CD4-positive, alpha-beta T cell (primary cell): ENCODE measurements at places on chromosomes 16 and 17.
A peak's percentile ranks its signal among the peaks of the same experiment; 100 is the strongest.

DNA sequence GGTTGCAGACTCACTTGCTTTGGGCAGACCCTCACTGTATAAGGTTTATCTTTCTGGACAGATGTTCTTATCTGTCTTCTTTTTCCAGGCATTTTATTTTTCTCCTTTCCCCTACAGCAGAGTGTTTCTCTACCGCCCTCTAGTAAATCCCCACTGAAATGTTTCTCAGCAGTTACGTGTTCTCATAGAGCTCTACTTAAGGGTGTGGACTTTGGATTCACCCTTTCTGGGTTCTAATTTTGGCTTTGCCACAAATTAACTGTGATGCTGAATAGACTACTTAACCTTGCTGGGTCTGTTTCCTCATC, 2.0 kb downstream of the ADAT1 start:
- DNase-seq, result peak; percentile 42

DNA sequence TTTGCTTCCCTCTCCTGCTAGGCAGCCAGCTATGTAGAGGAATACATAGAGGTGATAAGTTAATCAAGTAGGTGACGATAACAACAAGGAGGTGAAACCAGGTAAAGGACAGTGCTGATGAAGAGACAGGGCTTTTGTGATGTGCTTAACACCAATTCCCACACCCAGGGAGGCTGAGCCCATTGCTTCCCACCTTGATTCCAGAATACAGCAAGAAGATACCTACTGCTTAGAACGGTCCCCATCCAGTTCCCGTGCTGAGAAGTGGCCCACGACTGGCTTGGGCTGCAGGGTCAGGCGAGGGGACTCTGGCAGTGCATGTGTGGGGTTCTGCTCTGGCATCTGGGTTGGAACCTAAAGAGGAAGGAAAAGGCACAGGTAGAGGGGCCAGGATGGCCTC, 16.1 kb upstream of the GFAP start:
- no peak for DNase-seq

- DNase-seq, result no peak
These were observed 12.6 kb downstream of the ZBTB4 start for GRCh38 chr17:7466639-7467341.

GRCh38 chr17:48624544-48625494, 1.3 kb downstream of the HOXB9 start:
- no peak for DNase-seq

- DNase-seq, result peak; percentile 13
These were observed 24.8 kb upstream of the MRPS23 start for GRCh38 chr17:57874434-57875289.

- DNase-seq, result no peak
These were observed 75.9 kb upstream of the ZNF750 start for GRCh38 chr17:82915757-82916027.

GRCh38 chr17:31674717-31675349, 184.2 kb downstream of the COPRS start:
- DNase-seq, result no peak

GRCh38 chr17:28641579-28641978, 3.4 kb downstream of the BLTP2 start:
- DNase-seq, result no peak

- no peak for DNase-seq
These were observed 1.1 kb downstream of the NDEL1 start for GRCh38 chr17:8436844-8437171.

DNA sequence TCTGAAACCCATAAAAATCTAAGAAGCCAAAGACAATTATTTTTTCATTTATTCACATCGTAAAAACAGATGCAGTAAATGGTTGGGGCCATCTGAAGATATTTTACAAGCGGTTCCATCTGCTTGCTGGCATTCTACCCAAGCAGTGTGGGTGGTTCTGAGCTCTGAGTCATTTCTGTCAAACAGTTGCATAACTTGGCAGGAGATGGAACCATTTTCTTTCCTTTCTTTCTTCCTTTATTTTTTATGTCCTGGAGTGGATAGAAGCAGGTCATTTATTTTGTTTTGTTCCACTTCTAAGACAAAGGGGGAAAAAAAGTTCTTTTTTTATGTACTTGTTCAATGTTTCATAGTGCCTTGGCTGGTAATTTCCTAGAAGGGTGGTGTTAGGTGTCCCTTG, 1151.9 kb upstream of the GOT2 start:
- no peak for DNase-seq

DNA sequence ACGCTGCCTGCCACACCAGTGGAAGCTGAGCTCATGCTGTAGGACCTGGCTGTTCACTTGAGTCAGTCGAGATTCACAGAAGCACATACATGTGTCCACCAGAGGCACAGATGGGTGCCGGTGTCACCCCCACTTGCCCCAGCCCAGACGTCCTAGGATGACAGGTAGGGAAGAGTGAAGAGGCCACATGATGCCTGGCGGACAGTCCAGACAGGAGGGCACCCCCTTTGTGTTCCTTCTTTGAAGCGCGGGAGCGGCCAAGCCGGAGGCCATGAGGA, 8.8 kb downstream of the UBE2I start:
- DNase-seq, result no peak

GRCh38 chr17:32461853-32462617, 17.7 kb downstream of the PSMD11 start:
- DNase-seq, result peak; percentile 83

- no peak for DNase-seq
These were observed 4.1 kb downstream of the HS3ST6 start for GRCh38 chr16:1914084-1914608.

DNA sequence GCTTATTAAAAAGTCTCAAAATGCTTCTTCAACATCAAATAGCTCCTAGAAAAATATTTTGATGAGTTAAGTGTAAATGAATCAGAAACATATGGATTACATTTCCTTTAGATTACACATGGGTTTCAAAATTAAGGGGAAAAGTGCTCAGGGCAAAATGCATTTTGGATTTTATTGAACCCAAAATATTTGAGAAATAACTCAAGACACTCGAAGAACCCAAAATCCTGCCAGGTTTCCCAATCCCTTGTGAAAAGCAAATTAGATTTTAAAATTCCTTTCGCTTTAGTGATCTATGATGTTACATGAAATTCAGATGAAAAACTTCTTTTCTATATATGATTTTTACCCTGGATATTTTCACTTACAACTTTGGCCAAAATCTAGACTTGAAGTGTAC, 847.4 kb upstream of the SOX9 start:
- no peak for DNase-seq

DNA sequence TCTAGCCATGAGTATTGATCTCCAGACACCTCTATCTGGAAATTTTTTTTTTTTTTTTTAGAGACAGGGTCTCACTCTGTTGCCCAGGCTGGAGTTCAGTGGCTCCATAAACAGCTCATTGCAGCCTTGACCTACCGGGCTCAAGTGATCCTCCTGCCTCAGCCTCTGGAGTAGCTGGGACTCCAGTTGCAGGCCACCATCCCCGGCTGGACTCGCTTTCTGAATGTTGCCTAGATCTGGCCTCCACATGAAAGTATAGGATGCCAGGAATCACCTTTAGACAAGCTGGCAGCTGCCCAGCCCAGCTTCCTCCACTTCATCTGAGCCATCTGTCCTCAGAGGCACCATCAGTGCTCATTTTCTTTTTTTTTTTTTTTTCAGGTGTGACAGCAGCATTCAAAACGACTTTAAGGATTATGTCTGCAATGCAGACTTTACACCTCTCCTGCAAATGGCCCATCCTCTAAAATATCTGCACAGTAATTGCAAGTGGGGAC, 6.4 kb upstream of the PRR14 start:
- no peak for DNase-seq

DNA sequence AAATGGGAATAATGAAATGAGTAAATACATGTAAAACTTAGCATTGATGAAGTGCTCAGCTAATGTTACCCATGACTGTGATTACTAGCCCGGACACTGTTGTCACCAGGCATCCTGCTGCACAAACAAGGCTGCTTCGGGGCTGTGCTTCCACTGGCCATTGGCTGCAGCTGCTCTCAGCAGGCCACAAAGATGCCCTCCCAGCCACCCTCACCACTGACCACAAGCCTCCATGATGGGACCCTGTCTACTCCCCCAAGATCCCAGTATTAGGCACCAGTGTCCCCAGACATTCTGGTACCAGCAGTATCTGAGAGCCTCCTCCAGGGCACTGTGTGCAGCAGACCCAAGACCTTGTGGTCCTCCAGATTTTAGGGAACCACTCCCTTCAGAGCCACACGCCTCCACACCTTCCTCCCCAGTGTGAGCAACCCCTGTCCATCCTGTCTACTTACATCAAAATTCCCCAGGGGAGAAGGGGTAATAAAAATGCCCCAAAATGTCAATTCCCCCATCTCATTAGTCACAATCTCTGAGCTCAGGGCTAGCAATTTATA, 19.7 kb upstream of the NUP93 start:
- DNase-seq, result no peak

DNA sequence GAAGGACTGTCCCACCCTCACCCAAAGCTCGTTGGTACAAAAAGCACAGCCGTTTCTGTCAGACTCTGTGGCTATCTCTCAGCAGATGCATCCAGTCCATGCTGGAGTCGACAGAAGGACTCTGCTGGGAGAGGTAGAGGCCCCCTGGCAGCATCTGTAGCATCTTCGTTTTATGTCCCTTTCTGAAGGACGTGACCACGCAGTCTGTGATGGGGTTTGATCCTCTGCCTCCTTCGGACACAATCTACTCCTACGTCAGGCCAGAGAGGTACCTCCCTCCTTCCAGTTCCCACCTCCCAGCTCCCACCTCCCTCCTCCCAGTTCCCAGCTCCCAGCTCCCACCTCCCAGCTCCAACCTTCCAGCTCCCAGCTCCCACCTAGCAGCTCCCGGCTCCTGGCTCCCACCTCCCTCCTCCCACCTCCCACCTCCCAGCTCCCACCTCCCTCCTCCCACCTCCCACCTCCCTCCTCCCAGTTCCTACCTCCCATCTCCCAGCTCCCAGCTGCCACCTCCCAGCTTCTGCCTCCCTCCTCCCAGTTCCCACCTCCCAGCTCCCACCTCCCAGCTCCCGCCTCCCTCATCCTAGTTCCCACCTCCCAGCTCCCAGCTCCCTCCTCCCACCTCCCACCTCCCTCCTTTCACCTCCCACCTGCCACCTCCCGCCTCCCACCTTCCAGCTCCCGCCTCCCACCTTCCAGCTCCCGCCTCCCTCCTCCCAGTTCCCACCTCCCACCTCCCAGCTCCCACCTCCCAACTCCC, 11.4 kb upstream of the MC1R start:
- no peak for DNase-seq

- DNase-seq, result peak; percentile 54
These were observed 49.3 kb downstream of the CMIP start for GRCh38 chr16:81493755-81494433.

DNA sequence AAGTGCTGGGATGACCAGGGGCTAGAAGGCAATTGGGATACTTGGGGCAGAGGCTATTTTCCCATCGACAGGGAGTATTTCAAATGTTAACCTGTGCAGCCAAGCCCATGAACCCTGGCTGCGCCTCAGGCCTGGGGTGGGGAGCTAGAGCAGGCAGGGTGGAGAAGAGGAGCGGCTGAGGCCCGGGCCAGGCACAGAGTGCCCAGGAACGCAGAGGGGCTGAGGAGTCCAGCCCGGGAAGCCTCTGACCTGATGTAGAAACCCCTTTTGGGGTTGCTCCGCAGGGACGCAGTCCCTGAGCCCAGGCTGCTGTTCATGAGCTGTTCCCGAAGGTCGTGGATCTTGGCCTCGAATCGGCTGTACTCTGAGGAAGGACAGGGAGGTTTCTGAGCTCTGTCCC, 16.8 kb upstream of the ASGR1 start:
- no peak for DNase-seq

GRCh38 chr17:19332371-19333131, 30.0 kb downstream of the B9D1 start:
- no peak for DNase-seq

GRCh38 chr16:84751947-84752346, 52.1 kb downstream of the USP10 start:
- DNase-seq, result no peak

DNA sequence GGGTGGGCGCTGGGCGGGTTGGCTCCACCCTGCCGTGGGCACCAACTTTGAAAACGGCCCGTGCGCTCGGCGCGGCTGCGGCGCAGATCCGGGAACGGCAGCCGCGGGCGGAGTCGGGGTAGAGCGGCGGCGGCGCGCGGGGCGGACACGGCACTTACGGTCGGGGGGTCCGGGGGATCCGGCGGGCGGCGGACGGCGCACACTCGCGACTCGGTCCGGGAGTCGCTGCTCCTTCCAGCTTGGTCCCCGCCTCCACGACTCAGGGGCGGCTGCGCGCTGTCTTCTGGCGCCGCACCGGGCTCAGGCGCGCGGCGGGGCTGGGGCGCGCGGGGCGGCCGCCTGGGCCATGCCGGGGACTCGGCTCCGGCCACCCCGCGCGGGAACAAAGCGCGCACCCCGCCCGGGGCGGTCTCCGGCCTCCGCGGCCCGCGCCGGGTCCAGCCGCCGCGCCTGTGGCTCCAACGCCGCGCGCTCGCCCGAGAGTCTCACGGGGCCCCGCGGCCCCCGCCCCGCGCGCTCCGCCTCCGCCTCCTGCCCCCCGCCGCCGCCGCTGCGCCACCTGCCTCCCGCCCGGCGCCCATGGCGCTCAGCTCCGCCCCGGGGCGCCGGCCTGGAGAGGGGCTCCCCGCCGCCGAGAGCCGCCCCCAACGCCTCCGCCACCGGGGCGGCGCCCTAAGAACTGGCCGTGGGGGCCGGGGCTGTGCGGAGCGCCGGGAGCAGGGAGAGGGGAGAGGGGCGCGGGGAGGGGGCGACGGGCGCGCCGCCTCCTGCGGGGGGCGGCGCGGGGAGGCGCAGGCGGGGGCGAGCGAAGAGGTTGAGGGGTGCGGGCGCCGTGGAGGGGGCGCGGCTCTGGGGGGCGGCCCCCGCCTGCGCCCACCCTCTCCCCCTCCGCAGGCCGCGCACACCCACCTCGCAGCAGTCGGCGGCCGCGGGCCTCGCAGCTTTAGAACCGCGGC, 35.9 kb downstream of the CBFA2T3 start:
- DNase-seq, result peak; percentile 31

DNA sequence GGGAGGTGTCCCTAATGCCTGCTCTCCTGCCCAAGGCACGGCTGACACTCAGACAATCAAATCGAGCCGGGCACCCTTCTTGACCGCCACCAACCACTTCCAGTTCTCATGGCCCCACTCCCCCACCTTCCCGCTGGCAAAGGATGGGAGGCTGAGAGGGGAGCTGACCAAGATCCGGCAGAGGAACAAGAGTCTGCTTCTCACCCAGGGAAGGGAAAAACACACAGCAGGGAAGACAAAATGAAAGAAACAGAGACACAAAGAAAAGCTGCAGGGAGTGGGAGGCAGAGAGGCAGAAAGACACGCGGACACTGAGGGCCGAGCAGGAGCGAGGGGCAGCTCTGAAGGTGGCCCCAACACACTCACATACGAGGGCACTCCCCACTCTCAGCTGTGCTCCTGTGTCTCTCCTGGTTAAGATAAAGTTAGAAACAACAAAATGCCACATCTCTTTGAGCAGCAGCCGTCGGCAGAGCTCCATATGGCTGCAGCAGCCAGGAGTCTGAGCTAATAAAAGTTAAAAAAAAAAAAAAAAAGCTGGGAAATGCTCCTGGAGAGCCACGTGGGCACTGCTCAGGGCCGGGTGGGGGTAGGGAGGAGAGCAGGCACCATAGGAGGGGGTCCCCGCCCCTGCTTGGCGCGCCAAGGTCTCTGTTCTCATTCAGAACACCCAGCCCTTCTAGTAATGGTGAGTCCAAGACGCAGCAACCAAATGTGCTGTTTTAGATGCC, 7.4 kb downstream of the LRRC75A start:
- no peak for DNase-seq
